ENCODE measurements at places on chromosomes 1 and 21. TPM values are rescaled to one million over a fixed set of nuclear protein-coding genes. Genes with fewer than 3 reads are reported as not detected.
A peak's percentile ranks its signal among the peaks of the same experiment; 100 is the strongest.

The MTMR11 gene
- 17.1 TPM for total RNA-seq

The SELENBP1 gene
- 321 TPM for total RNA-seq

GRCh38 chr21:27164208-27165177 lies 197.6 kb upstream of the ADAMTS5 start:
- H3K27ac ChIP-seq: no peak overlapping the region
- H3K4me1 ChIP-seq: no peaks in the 10 kb centered on the region
- no peak for DNase-seq
- H3K36me3 ChIP-seq: no peaks in the 10 kb centered on the region

DNA sequence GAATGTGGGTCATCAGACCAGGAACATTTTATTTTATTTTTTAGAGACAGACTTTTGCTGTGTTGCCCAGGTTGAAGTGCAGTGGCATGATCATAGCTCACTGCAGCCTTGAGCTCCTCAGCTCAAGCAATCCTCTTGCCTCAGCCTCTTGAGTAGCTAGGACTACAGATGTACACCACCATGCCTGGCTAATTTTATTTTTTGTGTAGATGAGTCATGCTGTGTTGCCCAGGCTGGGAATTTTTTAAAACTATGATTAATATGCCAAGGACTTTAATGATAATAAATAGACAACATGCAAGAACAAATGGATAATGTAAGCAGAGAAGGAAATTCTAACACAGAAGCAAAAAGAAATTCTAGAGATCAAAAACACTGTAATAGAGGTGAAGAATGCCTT lies 142.4 kb downstream of the AK5 start:
- H3K4me3 ChIP-seq: no peak overlapping the region
- H3K4me1 ChIP-seq: no peaks in the 10 kb centered on the region
- no peak overlapping the region for H3K27ac ChIP-seq
- no peaks in the 10 kb centered on the region for H3K27me3 ChIP-seq
- no peak for DNase-seq

DNA sequence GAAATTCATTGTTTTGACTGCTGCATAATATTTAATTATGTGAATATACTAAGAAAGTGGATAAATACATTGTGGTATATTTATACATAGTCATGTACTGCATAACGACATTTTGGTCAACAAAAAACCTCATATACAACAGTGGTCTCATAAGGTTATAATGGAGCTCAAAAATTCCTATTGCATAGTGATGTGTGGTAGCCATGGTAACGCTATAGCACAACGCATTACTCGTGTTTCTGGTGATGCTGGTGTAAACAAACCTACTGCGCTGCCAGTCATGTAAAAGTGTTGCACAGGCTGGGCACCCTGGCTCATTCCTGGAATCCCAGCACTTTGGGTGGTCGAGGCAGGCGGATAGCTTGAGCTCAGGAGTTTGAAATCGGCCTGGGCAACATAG lies 52.6 kb upstream of the NHLH2 start:
- no peaks in the 10 kb centered on the region for H3K27me3 ChIP-seq
- H3K4me3 ChIP-seq: no peak overlapping the region
- no peaks in the 10 kb centered on the region for H3K36me3 ChIP-seq
- no peak overlapping the region for H3K27ac ChIP-seq

- H3K4me1 ChIP-seq: peaks cover 5% of the 10 kb centered on the region
- no peaks in the 10 kb centered on the region for H3K27me3 ChIP-seq
- H3K36me3 ChIP-seq: peaks cover 71% of the 10 kb centered on the region
- H3K27ac ChIP-seq: peak overlapping the region; percentile 63
- DNase-seq: peak; percentile 79
Measured at GRCh38 chr1:17630048-17630830, 90.7 kb downstream of the ARHGEF10L start.

Data from upper lobe of right lung (tissue), 1 donor.